Nephron progenitor cell (in vitro differentiated cells): ENCODE measurements at places on chromosomes 7 and 10.

DNA sequence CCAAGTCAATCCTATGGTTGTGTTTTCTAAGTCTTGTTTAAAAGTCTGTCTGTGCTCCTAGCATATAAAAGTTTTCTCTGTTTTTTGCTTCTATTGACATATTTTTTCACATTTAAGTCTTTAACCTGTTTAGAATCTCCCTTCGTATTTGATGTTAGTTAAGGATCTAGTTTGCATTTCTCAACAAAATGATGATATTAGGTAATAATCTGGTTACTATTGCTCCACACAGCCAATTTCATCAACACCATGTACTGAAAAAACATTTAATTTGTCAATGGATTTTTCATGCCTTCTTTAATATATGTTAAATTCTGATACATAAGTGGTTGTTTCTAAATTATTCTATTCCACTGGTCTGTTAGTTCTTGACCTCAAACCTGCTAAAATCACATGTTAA lies 17.5 kb upstream of the TSGA13 start:
- no peak for DNase-seq

DNA sequence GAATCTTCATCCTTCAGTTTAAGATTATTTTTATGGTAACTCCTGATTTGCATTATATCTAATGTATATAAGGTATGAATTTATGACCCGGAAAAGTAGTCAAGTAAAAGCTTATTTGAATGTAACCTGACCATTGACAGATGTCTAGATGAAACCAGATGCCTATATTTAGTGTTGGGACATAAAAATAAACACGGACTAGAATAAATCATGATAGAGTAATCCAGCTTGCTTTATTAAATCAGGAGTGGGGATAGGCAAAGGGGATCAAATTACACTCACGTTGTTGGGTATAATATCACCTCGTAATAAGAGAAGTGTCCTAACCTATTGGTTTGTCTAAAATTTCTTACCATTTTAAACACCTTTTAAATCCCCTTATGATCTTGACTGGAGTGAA lies 244.6 kb downstream of the AGMO start:
- DNase-seq, result no peak

DNA sequence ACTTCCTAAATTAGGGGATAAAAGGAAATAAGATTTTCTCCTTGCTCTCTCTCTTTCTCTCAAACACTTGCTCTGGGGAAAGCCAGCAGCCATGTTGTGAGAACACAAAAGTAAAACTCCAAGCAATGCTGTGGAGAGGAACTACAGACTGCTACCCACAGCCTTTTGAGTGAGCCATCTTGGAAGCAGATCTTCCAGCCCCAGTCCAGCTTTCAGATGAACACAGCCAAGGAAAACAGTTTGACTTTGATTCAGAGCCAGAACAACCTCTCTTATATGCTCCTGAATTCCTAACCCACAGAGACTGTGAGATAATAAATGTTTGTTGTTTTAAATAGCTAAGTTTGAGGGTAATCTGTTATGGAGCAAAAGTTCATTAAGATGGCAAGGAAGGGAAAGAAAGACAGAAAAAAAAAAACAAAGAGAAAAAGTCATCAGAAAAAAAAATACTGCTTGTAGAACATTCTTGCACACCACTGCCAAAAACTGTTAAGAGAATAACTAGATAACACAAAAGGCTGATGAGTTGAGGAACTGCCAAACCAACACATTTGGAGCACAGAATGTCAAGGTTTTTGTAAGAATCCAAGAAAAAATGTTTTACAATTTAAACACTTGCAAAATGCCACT lies 20.9 kb upstream of the PRKAR2B start:
- no peak for DNase-seq

- no peak for DNase-seq
Measured at GRCh38 chr10:84660450-84661159, 332.2 kb downstream of the CCSER2 start.

GRCh38 chr10:4545062-4545461 lies 280.9 kb upstream of the AKR1E2 start:
- DNase-seq, result no peak

DNA sequence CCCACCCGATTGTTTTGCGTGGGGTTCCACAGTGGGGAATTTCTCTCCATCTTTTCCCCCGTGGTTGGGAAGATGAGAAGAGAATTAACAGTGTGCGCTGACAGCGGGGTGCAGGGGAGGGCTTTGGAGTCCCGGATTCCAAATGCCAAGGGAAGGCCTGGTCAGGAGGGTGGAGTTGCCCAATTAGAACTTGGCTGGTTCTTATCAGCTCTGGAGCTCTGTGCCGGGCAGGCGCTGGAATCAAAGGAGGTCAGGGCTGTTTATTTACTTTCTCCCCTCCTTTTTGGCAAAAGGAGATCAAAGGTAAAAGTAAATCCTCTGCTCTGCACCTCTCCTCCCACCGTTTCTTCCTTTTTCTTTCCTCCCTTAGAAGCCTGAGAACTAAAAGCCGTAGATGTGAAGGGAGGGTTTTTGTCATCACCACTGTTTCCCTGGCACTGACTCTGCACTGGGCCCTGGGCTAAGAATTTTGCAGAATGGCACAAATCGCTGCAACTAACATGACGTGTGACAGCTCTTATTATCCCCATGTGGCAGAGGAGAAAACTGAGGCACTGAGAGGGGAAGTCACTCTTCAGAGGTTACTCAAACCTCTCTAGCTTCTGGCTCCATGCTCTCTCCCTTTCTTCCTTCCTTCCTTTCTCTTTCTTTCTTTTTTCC lies 95.2 kb upstream of the ZNF716 start:
- DNase-seq, result no peak

GRCh38 chr7:22663357-22663718 lies 63.7 kb upstream of the IL6 start:
- DNase-seq, result no peak

DNA sequence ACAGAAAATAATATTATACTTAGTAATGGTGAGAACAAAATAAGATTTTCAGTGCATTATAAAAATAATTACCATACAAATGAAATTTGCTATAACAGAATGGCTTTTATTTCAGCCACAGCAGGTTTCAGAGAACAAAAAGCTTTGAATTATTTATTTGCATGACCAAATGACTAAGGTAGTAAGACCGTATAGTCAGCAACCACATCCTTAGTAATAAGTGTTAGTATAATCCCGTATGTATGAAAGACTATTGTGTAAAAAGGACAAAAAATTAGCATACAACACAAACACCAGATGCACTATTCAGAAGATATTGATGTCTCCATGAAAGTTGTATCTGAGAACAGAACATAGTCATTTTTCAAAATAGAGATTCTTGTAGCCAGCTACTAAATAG lies 12.2 kb downstream of the PDZD8 start:
- no peak for DNase-seq
